ENCODE measurements at places on chromosomes 12 and 14.

GRCh38 chr12:89427508-89428156 is 75.3 kb upstream of the DUSP6 start:
- no peak for DNase-seq

DNA sequence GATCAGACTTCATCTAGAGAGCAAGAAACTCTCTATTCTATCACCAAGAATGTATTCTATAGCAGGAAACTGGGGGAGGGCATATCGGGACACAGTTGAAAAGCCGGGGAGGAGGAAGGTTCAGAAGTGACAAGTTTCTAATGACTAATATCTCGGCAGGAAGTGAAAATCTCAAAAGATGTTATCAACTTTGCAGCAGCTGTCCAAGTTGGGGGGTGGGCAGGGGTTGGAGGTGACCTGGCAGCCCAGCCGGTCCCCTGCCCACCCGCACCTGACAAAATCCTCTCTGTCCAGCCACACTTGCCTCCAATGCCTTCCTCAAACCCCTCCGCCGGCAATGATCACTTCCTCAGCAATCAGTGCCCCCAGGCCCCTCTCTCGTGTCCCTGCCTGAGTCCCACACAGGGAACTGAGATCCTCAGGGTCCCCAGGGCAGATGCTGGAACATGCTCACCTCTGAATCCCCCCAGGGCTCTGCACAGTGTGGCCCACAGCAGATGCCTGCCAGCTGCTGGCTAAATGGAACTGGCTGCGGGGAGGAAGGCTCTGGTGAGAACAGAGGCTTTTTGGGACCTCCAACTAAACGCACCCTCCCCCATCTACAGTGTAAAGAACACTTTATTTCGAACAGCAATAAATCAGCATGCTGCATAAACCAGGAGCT is 43.9 kb downstream of the CCDC88C start:
- DNase-seq = no peak

GRCh38 chr12:105107171-105107493 is 399 bp upstream of the WASHC4 start:
- DNase-seq = no peak

DNA sequence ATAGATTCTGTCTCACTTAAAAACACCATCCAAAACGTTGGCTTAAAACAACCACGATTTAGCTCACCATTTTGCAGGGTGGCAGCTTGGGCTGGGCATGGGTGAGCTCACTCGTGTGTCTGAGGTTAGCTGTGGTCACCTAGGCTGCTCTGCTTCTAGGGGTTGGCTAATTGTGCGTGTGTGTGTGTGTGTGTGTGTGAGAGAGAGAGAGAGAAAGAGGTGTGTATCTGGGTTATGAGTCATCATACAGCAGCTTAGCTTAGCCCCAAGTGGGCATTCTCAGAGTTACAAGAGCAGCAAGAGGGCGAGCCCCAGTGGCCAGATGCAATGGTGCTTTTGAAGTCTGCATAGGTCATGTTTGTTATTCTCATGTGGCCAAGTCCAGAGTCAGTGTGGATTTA is 6.0 kb downstream of the FBXW8 start:
- peak; percentile 4 for DNase-seq

DNA sequence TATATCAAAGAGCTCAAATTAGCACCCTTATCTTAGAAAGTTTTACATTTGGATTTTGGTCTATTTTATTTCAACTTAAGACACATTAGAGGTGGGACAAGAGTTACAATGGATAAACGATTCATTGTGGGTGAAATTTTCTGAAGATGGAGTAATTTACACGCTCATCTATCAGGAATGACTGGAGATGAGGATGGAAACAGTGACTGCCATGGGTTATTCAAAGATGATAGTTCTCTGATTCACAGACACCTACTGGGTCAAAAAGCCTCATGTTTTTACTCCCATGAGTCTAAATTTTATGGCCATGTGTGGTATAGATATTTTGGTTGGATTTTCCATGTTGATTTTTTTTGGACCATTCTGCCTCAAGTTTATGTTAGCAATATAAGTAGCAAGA is 22.1 kb downstream of the SAMD4A start:
- no peak for DNase-seq

- DNase-seq = no peak
Observed at GRCh38 chr12:109910969-109911348, 10.9 kb downstream of the TCHP start.

DNA sequence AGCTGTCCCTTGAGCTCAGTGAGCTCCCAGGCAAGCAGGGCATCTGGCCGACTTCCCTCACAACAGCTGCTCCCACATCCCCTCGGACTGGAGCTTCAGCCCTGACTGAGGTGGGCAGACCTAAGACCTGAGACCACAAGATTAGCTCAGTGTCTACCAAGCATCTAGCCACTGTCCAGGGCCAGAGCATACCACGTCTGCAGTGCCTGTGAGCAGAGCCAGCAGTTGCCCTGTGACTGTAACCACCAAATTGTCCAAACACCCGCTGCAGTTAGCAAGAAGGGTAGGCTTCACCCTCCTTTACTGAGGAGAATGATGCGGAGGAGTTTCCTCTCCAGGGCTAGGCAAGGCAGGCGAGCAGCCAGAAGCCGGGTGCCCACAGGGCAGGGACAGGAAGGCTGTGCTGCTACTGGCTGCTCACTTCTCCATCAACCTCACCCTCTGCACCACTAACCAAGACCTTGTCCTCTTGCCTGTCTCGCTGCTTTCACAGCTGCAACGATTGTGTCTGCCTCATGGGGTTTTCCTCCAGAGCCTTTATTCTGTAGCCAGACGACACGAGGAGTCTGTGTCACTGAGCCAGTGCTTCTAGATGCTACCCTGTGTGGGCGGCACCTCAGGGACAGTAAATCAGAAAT is 53.9 kb downstream of the ANAPC7 start:
- no peak for DNase-seq

- DNase-seq = no peak
Observed at GRCh38 chr14:21264025-21264801, 5.0 kb downstream of the HNRNPC start.

GRCh38 chr14:30608533-30609006 is 13.5 kb upstream of the SCFD1 start:
- no peak for DNase-seq

- DNase-seq = no peak
Observed at GRCh38 chr14:73870525-73871235, 16.0 kb upstream of the ZNF410 start.

- DNase-seq = no peak
Observed at GRCh38 chr14:25406818-25407217, 356.9 kb upstream of the STXBP6 start.

GRCh38 chr14:34668111-34668510 is 38.2 kb upstream of the SNX6 start:
- no peak for DNase-seq

DNA sequence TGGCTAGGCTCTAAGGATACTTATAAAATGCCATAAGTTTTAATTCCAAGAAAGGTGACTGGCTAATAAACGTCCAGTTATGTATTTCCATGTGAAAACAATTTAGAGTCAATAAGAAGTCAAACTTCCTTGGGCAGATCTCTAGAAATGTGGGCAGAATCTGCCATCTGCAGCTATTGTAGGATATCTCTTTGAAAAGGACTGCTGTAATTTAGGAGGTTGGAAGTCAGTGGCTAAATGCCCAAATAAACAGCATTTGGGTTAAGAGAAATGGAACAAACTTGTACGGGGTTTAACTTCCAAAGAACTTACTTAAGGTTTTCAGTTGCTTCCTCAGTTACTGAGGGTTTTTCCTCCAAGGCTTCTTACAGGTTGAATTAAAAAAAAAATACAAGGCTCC is 121.6 kb downstream of the FIGNL2 start:
- no peak for DNase-seq

GRCh38 chr14:67483579-67484285 is 4.8 kb downstream of the TMEM229B start:
- DNase-seq = no peak

DNA sequence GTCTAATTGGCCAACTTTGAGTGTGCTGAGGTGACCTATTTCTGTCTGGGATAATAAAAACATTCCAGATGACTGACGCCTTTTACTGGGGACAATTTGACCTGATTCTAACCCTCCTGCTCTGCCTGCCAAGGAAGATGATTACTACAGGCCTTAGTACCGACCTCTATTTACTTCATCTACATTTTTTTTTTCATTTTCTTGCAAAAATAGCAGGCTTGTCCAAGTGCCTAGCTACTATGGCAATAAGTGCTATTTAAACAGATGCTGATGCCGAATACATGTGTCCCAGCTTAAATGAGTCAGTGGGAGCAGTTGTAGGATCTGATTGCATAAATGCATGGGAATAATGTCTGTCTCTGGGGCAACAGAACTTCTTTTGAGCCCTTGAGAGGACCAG is 254.3 kb downstream of the RGS6 start:
- no peak for DNase-seq

GRCh38 chr14:73176685-73177084 is 40.4 kb downstream of the PSEN1 start:
- DNase-seq = no peak

DNA sequence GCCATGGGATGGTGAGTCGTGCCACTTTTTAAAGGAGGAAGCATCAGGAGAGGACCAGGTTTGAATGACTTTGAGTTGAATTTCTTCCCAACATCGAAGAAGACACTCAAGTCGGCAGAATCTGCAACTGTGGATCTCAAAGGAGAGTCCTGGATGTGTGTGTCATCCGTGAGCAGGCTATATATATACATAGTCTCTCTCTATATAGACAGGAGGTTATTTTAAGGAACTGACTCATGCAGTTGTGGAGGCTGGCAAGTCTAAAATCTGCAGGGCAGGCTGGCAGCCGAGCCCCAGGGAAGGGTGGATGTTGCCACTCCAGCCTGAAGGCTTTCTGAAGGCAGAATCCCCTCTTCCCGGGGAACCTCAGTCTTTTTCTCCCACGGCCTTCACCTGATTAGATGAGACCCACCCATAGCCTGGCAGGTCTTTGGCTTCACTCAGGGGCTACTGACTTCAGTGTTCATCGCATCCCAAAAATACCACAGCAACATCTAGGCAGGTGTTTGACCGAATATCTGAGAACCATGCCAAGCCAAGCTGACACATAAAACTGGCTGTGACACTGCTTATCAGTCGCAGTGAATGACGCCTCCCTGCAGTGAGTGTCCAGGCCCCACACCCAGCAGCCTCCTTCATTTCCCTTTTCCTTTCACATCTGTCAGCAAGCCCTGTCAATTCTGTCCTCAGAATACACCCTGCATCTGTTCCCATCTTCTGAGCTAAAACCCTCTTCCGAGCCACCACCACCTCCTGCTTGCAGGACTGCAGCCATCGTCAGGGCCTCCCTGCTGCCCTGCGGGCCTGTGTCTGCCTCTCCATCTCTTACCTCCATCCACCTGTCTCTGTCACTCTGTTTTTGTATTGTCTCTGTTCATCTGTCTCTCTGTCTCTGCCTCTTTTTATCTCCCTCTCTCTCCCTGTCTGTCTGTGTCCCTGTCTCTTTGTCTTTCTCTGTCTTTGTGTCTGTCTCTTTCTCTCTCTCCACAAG is 54.0 kb downstream of the ZNF664 start:
- DNase-seq = no peak

DNA sequence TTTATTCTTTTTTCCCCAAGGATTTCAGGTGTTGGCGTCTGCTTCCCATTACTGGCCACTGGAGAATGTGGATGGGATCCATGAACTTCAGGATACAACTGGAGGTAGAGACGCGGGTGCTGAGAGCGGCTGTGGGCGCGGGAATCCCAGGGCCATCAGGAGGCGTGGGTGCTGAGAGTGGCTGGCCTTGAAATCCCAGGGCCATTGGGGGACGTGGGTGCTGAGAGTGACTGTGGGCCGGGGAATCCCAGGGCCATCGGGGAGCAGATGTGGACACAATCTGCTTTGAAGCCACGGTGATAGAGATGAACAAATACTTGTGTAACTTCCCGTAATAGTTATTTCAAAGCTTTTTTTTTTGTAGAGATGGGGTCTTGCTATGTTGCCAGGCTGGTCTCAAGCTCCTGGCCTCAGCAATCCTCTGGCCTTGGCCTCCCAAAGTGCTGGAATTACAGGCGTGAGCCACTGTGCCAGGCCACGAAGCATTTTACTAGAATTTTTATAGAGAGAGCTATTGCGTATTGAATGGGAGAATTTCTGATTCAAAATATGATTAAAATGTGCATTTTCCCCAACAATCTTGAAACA is 12.8 kb downstream of the ADGRD1 start:
- DNase-seq = no peak

DNA sequence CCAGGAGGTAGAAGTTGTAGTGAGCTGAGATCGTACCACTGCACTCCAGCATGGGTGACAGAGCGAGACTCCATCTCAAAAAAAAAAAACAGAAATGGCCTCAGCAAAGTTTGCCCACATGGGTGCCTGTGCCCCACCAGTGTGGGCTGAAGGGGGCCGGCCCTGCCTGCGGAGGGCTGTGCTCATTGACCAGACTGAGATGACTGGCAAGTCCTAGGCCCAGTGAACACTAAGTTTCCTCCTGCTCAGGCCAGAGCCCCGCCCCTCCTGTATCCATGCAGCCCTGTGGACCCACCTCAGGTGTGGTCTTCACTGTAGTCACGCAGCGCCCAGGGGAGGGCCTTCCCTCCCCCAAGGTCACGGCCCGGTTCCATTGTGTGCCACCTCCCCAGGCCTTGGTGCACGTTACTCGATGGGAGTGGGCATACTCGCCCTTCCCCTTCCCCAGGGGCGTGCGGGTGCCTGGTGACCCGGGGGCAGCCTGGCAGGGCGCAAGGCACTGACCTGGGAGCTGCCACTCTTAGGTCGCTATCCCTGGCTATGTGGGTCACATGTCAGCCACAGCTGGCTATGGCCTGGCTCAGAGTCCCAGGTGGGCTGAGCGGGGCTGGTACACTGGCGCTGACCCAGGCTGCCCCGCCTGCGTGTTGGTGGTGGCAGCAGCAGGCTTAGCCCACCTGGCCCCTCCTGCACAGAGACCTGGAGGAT is 16.1 kb downstream of the INF2 start:
- DNase-seq = no peak

DNA sequence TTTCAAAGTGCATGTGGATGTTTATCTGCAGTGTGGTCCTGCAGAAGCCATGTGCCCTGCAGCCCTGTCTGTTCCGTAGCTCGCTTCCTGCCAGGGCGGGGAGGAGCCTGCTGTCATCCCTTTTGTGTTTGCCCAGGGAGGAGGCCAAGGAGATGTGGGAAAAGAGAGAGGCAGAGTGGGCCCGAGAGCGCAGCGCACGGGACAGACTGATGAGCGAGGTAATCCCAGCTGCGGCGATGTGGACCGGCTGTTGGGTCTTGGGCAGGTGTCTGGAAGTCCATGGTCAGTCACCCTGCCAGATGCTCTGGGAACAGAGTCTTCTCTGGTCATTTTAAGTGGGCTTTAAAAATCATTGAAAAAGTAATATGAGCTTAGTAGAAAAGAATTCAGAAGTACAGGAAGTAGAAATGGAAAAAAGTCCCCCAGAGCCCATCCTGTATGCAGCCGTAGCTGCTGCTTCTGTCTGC is 12.8 kb downstream of the TCHP start:
- no peak for DNase-seq

GRCh38 chr12:113926788-113927187 is 39.3 kb downstream of the RBM19 start:
- no peak for DNase-seq

All from stimulated activated CD8-positive, alpha-beta memory T cell treated with anti-CD3 and anti-CD28 coated beads, Interleukin-2, amount 100 ng/mL, for 1 hour (primary cell).